ENCODE measurements at places on chromosomes 2 and 18. TPM values are rescaled to one million over a fixed set of nuclear protein-coding genes. Genes with fewer than 3 reads are reported as not detected.

The TUBB6 gene
- total RNA-seq: 440 TPM

The MEX3C gene
- 45.7 TPM for total RNA-seq

The MRPL33 gene
- total RNA-seq: 97.4 TPM

The NGEF gene
- 0.22 TPM for total RNA-seq

The SEMA4C gene
- total RNA-seq: 13.1 TPM

The RNU2-63P gene
- not detected for total RNA-seq

The C18orf54 gene
- total RNA-seq: 21.4 TPM

The LOXL3 gene
- total RNA-seq: 0.95 TPM

The COLEC11 gene
- total RNA-seq: not detected

The LTBP1 gene
- total RNA-seq: 107 TPM

The SATB2 gene
- total RNA-seq: 1.6 TPM

The SEPTIN10 gene
- total RNA-seq: 105 TPM

All from endothelial cell of umbilical vein (primary cell).